CD8-positive, alpha-beta memory T cell (primary cell): ENCODE measurements at places on chromosomes 6 and 20. TPM values are rescaled to one million over a fixed set of nuclear protein-coding genes. Genes with fewer than 3 reads are reported as not detected.

- H3K36me3 ChIP-seq, result no peaks in the 10 kb centered on the region
- H3K27me3 ChIP-seq, result no peaks in the 10 kb centered on the region
- no peak overlapping the region for H3K27ac ChIP-seq
- no peaks in the 10 kb centered on the region for H3K4me1 ChIP-seq
Measured at GRCh38 chr20:59483481-59483880, 120.9 kb upstream of the PHACTR3 start.

HCK gene
- total RNA-seq, result 0.28 TPM

GRCh38 chr6:15776458-15776980 is 113.7 kb upstream of the DTNBP1 start:
- no peak overlapping the region for H3K4me3 ChIP-seq
- no peaks in the 10 kb centered on the region for H3K4me1 ChIP-seq
- H3K27ac ChIP-seq, result no peak overlapping the region
- H3K27me3 ChIP-seq, result no peaks in the 10 kb centered on the region

- H3K36me3 ChIP-seq, result no peaks in the 10 kb centered on the region
- no peaks in the 10 kb centered on the region for H3K4me1 ChIP-seq
- H3K4me3 ChIP-seq, result no peak overlapping the region
- no peak for DNase-seq
- no peak overlapping the region for H3K27ac ChIP-seq
- H3K27me3 ChIP-seq, result peaks cover 2% of the 10 kb centered on the region
Measured at GRCh38 chr20:959996-960615, 42.0 kb downstream of the RSPO4 start.

SMLR1 gene
- total RNA-seq, result not detected

CYP24A1 gene
- total RNA-seq, result 0.58 TPM

DNA sequence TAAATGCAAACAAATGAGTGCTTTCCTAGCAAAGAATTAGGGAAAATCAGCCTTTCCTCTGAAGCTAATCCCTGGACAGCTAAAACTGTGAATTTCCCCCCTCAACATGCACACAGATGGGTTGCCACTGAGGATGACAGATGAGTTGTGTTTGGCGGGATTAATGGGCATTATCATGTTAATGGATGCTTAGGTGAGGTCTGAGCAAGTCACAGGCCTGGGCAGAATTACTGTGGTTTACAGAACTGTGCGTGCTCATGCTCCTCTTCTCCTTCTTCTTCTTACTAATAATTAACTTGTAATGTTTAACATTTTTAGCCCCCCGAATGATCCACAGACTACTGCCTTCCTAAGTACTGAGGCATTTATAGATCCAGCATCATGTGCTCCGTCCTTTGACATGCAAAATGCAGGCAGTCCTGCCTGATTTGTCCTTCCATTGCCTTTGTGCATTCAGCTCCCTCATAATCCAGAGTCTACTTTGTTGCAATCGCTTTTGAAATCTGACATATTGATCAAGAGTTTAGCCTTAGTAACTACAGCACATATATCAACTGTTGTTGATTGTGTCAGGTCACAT is 753.4 kb upstream of the MMS22L start:
- H3K27me3 ChIP-seq, result no peaks in the 10 kb centered on the region
- no peak for DNase-seq
- H3K27ac ChIP-seq, result no peak overlapping the region
- no peak overlapping the region for H3K4me3 ChIP-seq

DNA sequence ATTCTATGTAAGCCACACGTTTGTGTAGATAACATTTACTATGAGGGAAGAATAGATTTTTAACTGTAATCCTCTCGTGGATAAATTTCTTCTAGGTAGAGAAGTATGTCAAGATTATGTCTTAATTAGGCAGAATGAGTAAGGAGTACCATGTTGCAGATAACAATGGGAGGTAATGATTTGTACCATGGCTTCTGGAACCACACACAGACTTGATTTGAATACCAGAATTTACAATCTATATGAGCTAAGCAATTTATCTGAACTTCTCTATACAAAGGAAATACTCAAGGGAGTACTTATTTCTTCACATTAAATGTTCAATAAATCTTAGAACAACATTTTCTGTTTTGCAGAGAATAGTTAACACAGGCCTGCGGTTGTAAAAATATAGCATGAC is 51.5 kb downstream of the RPS12 start:
- no peaks in the 10 kb centered on the region for H3K4me1 ChIP-seq
- no peaks in the 10 kb centered on the region for H3K36me3 ChIP-seq
- H3K4me3 ChIP-seq, result no peak overlapping the region

TFAP2A gene
- not detected for total RNA-seq

PXDC1 gene
- total RNA-seq, result 0.15 TPM

DNA sequence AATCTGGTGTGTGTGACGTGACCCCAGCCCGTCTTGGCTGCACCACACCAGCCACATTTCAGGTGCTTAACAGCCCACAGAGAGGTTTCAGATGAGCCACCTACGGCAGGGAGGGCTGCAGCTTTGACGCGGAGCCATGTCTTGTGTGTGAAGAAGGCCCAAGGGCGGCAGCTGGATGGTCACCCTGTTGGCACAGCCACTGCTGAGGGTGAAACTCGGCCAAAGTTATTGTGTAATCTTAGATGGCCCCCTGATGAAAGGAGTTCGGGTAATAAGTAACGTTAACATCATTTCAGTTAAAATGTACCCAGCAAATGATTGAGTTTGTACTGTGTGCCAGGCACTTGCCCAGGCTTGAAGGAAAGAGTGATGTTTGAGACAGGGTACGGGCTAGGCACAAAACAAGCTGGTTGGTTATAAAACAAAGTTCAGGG is 97.2 kb downstream of the SSR1 start:
- DNase-seq, result no peak
- H3K36me3 ChIP-seq, result peaks cover 21% of the 10 kb centered on the region
- no peaks in the 10 kb centered on the region for H3K4me1 ChIP-seq
- no peaks in the 10 kb centered on the region for H3K27me3 ChIP-seq

GRCh38 chr6:75794954-75795739 is 46.1 kb downstream of the MYO6 start:
- no peaks in the 10 kb centered on the region for H3K4me1 ChIP-seq
- no peaks in the 10 kb centered on the region for H3K36me3 ChIP-seq
- no peaks in the 10 kb centered on the region for H3K27me3 ChIP-seq
- H3K27ac ChIP-seq, result no peak overlapping the region

GRCh38 chr20:15317546-15318232 is 980.3 kb upstream of the FLRT3 start:
- H3K4me3 ChIP-seq, result no peak overlapping the region
- no peaks in the 10 kb centered on the region for H3K4me1 ChIP-seq
- H3K36me3 ChIP-seq, result no peaks in the 10 kb centered on the region
- DNase-seq, result no peak
- H3K27me3 ChIP-seq, result no peaks in the 10 kb centered on the region
